ENCODE measurements at places on chromosomes 2 and 18. TPM values are rescaled to one million over a fixed set of nuclear protein-coding genes. Genes with fewer than 3 reads are reported as not detected.

Gene C1QL2
- not detected for polyA plus RNA-seq

Gene NT5DC4
- not detected for polyA plus RNA-seq

Gene SUMO1
- 281 TPM for polyA plus RNA-seq

Gene FSHR
- 0.36 TPM for polyA plus RNA-seq

Gene IER3IP1
- 27.1 TPM for polyA plus RNA-seq

Gene PEX13
- 91.3 TPM for polyA plus RNA-seq

Gene PROKR1
- 0.06 TPM for polyA plus RNA-seq

Gene GPR155
- polyA plus RNA-seq: 5.7 TPM

Gene PCARE
- not detected for polyA plus RNA-seq

Gene PLGLB1
- 15.9 TPM for polyA plus RNA-seq

Gene PIEZO2
- 0.12 TPM for polyA plus RNA-seq

Gene C2orf92
- 10.7 TPM for polyA plus RNA-seq

Gene CD8B
- not detected for polyA plus RNA-seq

Gene TRIP12
- polyA plus RNA-seq: 57.8 TPM

Gene PSMG2
- 102 TPM for polyA plus RNA-seq

Gene CCDC178
- not detected for polyA plus RNA-seq

Gene GCG
- not detected for polyA plus RNA-seq

Gene IL36B
- not detected for polyA plus RNA-seq

Gene GKN1
- polyA plus RNA-seq: not detected

Gene ARL5A
- 21.6 TPM for polyA plus RNA-seq

Gene MC2R
- not detected for polyA plus RNA-seq

Gene NR4A2
- polyA plus RNA-seq: 0.48 TPM

Gene DSEL
- polyA plus RNA-seq: 33.6 TPM

Gene PLEKHA3
- 16.8 TPM for polyA plus RNA-seq

Gene MYO3B
- polyA plus RNA-seq: 0.11 TPM

Gene SSB
- 214 TPM for polyA plus RNA-seq

Gene HOXD8
- polyA plus RNA-seq: not detected

Gene NXPH2
- polyA plus RNA-seq: not detected

Gene GTF2A1L
- polyA plus RNA-seq: 0.51 TPM

Gene MYO5B
- polyA plus RNA-seq: 0.42 TPM

Gene DYSF
- not detected for polyA plus RNA-seq

Gene TUBA4B
- not detected for polyA plus RNA-seq

Gene MEP1B
- not detected for polyA plus RNA-seq

Gene LYG2
- not detected for polyA plus RNA-seq

Gene HOXD13
- polyA plus RNA-seq: not detected

Gene ACMSD
- not detected for polyA plus RNA-seq

Gene ZC3H6
- polyA plus RNA-seq: 6.1 TPM

Gene STAT1
- polyA plus RNA-seq: 4.2 TPM

Gene CKAP2L
- polyA plus RNA-seq: 1.5 TPM

Gene POMC
- not detected for polyA plus RNA-seq

Gene HRH4
- 0.12 TPM for polyA plus RNA-seq

Gene FAHD2B
- 17.3 TPM for polyA plus RNA-seq

Gene SULT1C2
- polyA plus RNA-seq: not detected

Gene NCKAP5
- polyA plus RNA-seq: 2.1 TPM

Gene TOGARAM2
- polyA plus RNA-seq: 0.24 TPM

Gene ITPRIPL1
- polyA plus RNA-seq: not detected

Gene CWC22
- 13.2 TPM for polyA plus RNA-seq
